ENCODE measurements at places on chromosomes 7 and 10.
A peak's percentile ranks its signal among the peaks of the same experiment; 100 is the strongest.

DNA sequence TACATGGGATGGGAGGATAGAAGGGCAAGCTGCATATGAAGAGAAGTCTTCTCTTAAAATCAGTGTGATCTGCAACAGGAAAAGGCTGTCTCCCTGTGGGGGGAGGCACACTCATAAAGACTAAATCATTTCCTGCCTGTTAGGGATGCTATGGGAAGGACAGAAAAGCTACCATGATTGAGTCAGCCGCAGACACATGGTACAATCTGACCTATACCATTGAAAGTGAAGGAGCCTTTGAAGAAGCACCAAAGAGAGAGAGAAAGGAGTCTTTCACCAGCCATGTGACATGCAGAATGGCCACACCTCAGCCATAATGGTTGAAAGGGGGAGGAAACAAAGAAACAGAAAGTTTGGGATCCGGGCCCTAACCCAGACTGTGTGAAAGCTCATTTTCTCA lies 29.1 kb downstream of the NUDCD3 start:
- DNase-seq: no peak

- DNase-seq: peak; percentile 69
These were observed 214.4 kb upstream of the KIAA1217 start for GRCh38 chr10:23994459-23995046.

DNA sequence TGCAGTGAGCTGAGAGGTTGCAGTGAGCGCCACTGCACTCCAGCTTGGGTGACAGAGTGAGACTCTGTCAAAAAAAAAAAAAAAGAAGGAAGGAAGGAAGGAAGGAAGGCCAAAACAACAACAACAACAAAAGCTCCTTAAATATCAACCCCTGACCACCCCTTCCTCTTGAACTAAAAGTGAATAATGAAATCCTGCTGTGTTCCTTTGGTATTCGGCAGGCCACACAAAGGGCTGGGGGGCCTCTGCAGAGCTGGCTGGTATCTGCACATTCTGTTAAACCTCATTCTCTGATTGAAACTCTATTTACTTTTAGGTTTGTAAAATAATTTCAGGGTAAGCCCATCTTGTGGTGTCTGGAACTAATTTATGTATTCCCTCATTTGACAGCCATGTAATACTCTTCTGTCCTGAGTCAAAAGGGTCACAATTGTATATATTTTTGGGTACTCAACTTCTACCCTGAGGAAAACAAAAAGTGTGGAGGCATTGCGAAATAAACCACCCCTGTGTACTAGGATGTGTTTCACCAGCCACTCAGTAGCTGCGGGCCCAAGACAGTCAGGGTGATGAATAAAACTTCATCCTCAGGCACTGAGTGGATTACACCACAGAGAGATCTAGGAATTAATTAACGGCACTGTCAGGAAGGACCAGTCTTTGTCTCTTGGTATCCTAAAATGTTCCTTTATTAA lies 446.4 kb upstream of the PFKP start:
- DNase-seq: peak; percentile 43

DNA sequence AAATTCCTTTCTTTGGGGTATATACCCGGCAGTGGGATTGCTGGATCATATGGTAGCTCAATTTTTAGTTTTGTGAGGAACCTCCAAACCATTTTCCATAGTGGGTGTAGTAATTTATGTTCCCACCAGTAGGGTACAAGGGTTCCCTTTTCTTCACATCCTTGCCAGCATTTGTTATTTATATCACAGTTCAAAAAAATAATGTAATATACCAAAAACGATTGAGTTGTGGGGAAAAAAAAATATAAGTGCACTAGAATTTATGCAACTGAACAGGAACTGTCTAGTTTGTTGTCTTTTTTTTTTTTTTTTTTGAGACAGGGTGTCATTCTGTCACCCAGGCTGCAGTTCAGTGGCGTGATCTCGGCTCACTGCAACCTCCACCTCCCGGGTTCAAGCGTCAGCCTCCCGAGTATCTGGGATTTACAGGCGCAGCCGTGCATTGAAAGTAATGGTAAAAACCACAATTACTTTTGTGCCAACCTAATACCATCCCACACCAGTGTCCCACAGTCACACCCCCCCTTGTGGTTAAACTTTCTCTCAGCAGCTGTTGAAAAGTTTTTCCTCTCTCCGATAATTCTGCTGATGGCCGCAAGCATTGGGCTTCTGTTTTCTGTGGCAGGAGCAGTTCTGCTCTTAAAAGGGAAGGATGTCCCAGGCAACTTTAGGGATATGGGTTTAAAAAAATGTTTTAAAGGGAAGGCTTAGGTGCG lies 6.8 kb upstream of the LAT2 start:
- peak; percentile 66 for DNase-seq

DNA sequence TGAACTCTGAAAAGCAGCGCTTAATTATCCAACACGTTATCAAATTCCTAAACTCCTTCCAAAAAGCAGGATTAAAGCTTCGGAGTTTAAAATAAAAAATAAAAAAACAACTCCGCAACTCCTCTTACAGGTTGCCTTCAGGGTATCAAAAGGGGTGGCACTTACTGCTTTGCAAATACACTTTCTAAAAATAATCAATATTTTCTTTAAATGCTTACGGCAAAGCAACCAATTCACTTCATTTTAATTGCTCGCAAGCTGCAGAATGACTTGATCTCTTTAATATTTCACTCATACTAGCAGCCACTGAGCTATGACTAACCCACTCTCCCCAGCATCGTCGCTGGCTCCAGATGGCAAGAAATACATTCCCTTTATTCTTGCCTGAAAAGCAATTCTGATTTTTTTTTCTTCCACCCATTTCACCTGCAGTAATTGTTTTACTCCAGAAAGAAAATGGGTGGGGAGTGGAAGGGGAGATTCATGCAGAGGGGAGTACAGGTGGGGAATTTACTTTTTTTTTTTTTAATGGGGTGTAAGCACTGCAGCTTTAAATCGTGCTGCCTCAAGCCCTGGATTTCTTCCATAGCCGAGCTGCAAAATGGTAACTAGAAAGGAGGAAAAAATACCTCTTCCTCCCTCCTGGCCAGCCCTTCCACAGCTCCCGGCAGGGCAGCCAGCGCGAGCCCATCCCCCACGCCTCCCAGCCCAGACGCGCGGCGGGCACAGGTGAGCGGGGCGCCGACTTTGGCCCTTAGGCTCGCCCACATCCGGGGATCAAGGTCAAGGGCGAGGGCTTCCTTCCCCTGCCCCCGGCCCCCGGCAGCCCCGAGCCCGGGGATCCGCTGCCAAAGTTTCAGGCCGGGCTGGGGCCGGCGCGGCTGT lies 54.2 kb upstream of the FHIP2A start:
- DNase-seq: peak; percentile 27

DNA sequence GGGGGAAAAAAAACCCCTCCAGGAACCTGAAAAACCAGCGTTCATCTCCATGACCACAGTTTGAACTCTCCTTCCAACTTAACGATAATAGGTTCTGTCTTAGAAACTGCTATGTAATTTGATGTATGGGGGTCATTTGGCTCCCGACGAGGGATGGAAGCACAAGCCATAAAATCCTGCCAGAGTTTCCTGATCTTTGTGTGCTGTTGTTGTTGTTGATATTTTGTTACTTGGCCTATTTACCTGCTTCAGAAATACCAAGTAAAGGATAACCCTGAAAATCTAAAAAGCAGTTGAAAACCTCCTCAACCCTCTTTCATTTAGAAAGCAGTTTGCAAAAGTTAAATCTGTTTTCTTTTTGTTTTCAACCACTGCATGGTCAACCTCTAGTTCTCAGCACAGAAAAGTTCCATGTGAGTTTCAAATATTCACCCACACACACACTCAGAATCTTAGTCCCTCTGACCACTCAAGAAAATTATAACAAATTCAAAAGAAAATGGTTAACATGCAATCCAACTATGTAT lies 9.3 kb upstream of the HOXA2 start:
- no peak for DNase-seq

DNA sequence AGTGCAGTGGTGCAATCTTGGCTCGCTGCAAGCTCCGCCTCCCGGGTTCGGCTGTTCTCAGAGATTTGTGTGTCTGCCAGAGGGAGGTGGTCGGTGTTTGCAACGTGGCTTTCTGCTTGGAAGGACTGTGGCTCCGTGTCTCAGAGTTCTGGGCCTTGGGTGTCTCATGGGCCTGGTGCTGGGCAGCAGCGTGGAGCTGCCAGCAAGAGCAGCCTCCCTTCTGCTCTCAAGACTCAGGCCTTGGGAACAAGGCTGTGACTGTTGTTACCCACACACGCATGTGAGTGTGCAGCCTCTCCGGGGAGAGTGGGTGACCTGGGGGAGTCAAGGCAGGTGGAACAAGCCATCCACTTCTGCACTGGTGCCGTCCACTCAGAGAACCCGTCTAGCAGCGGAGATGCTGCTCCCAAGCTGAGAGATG lies 52.0 kb downstream of the VIPR2 start:
- DNase-seq: no peak

DNA sequence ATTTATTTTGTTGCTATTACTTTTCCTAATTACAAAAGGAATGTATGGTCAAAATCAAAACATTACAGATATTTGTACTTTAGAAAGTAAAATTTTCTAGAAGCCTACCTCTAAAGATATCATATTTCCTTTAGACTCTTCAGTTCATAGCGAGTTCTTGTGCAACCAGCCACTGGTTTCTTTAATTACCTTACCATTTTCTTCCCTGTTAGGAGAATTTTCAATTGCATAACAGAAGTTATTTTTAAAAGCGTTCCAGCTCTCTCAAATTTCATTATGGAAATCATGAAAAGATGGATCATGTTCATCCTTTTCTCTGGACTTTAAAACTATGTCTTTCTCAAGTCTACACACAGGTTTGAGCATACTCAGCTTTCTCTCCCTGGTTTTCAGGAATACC lies 5.0 kb upstream of the TRUB1 start:
- DNase-seq: no peak

GRCh38 chr7:131621652-131622051 lies 65.2 kb upstream of the PODXL start:
- DNase-seq: no peak

GRCh38 chr7:50920031-50920635 lies 137.4 kb upstream of the GRB10 start:
- no peak for DNase-seq

- DNase-seq: no peak
These were observed 60.3 kb upstream of the FOXP2 start for GRCh38 chr7:114354306-114354705.

DNA sequence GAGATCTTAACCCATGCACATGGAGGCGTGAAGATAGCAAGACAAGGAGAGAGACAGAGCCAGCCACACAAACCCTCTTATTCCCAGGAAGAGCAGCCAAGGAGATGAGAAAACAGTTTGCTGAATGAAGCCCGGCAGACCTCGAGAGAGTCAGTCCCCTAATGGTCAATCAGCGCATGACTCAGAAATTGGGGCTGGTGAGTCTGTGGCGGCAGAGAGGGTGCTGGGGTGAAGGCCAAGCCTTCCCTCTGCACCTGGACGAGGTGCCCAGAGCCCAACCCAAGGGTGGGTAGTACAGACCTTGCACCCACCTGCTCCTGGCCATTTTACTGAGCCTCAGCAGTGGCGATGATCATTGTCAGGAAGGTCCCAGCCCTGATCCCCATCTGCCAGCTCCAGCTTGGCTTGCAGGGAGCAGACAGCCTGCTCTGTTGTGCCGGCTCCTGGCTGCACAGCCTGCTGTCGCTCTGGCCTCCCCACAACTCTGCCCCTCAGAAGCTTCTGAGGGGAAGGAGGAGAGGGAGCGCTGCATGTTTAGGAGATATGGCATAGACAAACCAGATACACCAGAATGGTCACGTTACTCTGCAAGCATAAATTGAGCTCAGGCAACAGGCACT lies 256.6 kb downstream of the RPS24 start:
- no peak for DNase-seq

GRCh38 chr10:129365767-129366402 lies 101.2 kb upstream of the MGMT start:
- DNase-seq: no peak

GRCh38 chr7:84176716-84177115 lies 17.9 kb downstream of the SEMA3A start:
- DNase-seq: no peak

DNA sequence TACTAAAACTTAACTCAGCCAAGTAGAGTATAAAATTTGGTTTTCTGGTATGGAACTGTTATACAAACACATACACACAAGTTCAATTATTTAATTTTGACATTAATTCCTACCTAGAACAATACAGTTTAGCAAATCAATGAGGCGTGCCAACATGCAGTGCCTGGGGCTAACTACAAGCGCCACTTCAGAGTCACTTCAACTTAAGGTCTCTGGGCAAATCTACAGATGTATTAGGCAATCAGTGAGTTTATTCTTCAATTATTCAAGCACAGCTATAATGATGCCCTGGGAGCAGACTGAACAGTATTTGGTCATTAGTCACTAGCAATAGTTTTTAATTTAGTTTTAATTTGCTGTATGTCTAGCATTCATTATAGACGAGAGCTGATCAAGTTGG lies 51.6 kb downstream of the HIBADH start:
- DNase-seq: no peak

- DNase-seq: no peak
These were observed 29.1 kb downstream of the MKX start for GRCh38 chr10:27716521-27716920.

DNA sequence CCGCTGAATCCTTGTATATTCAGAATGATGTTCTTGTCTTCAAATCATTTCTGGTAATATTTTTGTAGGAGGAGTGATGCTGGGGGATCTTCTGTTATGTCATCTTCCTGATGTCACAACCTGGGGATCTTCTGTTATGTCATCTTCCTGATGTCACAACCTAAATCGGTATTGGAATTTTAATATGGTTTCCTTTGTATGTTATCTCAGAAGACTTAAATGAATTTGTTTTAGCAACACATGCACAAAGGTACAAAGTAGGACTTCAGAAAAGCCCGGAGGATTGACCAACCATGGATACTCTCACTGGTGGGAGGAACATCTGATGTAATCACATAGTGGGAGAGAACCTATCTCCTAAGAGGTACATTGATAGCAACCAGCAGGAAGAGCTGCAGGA lies 9.1 kb upstream of the AOAH start:
- no peak for DNase-seq

GRCh38 chr10:24579906-24580305 lies 143.8 kb downstream of the ARHGAP21 start:
- peak; percentile 73 for DNase-seq

DNA sequence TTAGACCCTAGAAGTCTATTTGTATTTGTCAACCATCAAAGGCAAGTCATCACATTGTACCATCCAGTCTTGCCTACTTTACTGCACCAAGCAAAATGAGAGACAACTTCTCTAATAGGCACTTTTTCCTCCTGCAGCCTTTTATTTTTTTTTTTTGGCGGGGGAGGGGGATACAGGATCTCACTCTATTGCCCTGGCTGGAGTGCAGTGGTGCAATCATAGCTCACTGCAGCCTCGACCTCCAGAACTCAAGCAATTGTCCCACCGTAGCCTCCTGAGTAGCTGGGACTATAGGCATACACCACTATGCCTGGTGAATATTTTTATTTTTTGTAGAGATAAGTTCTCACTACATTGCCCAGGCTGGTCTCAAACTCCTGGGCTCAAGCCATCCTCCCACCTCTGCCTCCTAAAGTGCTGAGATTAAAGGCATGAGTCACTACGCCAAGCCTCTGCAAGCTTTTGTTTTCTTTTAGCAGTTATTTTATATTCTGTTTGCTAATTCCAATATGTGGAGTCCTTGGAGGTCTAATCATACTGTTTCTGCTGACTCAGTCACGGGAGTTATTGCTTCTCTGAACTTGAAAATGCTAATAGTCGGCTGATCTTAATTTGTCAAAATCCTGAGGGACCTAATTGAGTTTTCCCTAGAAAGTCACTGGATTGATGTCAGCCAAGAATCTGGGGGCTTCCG lies 14.2 kb downstream of the KPNA7 start:
- DNase-seq: no peak

- no peak for DNase-seq
These were observed 21.3 kb downstream of the SUN1 start for GRCh38 chr7:853366-854117.

GRCh38 chr7:83105063-83105462 lies 57.6 kb downstream of the PCLO start:
- no peak for DNase-seq
